ENCODE measurements at places on chromosomes 1 and 21.
A peak's percentile ranks its signal among the peaks of the same experiment; 100 is the strongest.

GRCh38 chr1:83996191-83996590 lies 2.7 kb downstream of the TTLL7 start:
- no peak for DNase-seq

DNA sequence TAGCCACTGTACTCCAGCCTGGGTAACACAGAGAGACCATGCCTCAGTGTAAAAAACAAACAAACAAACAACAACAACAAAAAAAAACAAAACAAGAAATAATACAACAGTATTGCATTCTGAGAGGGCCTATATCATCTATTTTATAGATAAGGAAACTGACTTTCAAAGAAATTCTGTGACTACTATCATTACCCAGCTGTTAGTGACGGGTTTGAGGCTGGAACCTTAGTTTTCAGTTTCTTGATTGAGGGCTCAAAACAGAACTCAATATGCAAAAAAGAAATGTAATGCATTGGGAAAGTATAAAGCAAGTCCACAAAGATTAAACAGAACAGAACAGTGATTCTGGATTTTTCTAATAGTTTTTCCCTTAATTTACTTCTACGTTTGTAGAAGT lies 149.4 kb downstream of the NFIA start:
- no peak for DNase-seq

- no peak for DNase-seq
Measured at GRCh38 chr1:222275001-222275728, 272.7 kb downstream of the HHIPL2 start.

DNA sequence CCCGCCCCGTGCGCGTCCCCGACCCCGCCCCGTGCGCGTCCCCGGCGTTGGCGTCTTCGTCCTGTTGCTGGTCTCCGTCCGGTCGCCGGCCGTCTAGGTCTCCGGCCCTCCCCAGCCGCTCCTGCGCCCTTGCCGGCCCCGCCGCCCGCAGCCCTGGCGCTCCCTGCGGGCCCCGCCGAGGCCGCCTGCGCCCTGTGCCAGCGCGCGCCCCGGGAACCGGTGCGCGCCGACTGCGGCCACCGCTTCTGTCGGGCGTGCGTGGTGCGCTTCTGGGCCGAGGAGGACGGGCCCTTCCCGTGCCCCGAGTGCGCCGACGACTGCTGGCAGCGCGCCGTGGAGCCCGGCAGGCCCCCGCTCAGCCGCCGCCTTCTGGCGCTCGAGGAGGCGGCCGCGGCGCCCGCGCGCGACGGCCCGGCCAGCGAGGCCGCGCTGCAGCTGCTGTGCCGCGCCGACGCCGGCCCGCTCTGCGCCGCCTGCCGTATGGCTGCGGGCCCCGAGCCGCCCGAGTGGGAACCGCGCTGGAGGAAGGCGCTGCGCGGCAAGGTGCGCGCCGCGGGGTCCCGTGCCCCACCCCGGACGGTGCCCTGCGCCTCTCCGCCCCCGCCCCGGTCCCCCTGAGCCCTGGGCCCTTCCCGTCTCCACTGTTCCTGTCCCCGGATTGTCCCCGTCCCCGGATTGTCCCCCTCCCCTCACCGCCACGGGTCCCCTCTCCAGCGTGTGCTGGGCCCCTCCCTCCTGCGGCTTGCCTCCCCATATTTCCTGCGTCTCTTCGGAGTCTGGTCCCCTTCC lies at the start of gene RNF187:
Gene RNF187 (plus strand): TSS at position 47 of the 789 bp plus-strand sequence.
- peak; percentile 48 for DNase-seq

- DNase-seq: no peak
Measured at GRCh38 chr1:171948511-171948910, 107.2 kb downstream of the DNM3 start.

- no peak for DNase-seq
Measured at GRCh38 chr1:185400052-185400451, 83.0 kb upstream of the IVNS1ABP start.

GRCh38 chr1:41764656-41765055 lies 154.1 kb downstream of the HIVEP3 start:
- no peak for DNase-seq

DNA sequence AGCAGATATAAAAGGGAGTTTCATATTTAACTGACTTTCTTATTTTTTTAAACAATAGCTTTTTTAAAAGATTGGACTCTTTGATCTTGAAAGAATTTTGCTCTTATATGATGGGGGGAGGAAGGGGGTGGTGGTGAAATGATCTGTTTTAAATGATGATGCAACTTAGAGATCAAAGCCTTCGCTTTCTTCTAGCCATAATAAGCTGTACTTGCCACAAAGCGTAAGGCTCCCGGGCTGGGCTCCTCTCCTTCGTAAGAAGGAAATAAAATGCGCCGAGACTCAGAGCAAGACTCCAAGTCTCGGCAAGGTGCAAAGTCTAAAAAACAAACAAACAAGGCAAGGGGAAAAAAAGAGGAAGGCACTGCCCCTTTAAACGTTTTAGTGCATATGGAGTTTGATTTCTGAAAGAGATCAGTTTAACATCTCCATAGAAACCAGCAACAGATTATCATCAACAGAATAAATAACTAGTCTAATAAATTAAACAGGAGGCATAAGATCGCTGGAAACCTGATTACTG lies 3.3 kb downstream of the CASZ1 start:
- peak; percentile 15 for DNase-seq

DNA sequence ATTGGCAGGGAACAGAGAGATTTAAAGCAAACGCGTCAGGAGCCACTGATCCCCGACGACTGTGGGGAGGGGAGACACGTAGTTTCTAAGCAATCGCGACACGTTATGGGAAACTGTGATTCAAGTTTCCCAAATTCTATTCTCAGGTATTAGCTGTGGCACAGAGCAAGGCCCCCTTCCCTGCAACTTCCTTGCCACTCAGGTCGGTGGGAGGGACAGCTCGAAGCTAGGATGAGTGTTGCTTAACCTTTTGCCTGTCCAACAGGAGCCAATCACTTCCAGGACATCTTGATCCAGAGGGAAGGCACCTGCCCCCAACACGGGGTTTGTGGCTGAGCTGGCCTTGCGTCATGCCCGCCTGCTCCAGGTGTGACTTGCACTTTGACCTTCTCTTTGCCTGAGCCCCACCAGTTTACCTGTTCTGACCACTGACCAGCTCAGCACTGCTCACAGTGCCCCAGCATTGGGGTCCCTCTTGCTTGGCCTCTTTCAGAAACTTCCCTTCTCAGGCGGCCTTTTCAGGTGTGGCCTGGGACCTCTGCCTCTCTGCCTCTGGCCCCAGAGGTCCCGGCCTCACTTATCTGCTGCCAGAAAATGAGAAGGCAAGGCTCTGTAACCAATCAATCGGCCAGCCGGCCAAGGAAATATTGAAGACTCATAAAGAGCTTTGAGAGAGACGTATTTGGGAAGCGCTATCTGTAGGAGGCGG lies 24.6 kb downstream of the TEX35 start:
- no peak for DNase-seq

DNA sequence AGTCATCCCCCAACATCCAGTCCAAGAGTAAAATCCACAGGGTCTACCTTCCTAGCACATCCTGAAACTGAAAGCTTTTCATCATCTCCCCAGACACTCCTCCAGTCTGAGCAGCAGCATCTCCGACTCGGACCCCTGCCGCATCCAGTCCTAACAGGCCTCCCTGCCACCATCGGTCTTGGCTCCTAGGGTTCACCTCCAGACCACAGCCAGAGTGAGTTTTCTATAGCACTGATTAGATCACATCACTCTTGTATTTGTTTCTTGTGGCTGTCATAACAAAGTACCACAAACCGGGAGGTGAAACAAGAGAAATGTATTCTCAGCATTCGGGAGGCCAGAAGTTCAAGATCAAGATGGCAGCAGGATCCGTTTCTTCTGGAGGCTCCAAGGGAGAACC lies 187.8 kb downstream of the TOMM20 start:
- DNase-seq: no peak

DNA sequence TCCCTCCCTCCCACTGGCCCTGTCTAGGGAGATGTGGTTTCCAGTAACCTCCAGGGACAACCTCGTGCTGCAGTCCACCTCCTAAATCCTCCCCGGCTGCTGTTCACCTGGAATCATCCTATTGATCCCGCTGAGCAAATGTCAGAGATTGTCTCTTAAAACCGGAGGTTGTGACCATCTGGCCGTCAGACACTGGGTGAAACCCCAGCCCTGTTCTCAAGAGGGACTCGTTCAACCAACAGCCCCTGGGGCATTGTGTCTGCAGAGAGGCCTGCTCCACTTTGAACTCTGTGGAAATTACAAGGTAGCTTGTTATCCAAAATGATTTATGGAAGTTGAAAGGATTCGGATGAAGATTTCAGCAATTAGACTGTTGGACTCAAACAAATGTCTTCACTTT lies 498.0 kb downstream of the MATN1 start:
- DNase-seq: no peak

GRCh38 chr1:112021263-112021662 lies 31.8 kb upstream of the KCND3 start:
- DNase-seq: no peak

GRCh38 chr1:33626801-33627200 lies 154.4 kb downstream of the ZSCAN20 start:
- no peak for DNase-seq

DNA sequence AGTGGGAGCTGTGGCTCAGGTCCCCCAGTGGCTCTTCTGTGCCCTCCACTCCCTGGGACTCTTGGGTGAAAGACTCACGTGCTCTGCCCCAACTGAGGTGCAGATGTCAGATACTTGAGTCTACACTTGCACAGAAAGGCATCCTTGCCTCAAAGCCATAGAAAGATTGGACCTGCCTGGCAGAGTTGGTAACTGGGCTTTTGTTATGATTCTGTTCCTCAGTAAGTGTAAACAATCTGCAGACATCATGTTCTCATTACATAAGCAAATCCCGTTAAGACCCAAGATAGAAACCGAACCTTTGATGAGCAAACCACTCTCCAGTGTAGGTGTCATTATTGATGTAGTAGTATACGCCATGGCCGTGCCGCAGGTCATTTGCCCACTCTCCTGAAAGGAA lies 10.0 kb downstream of the RSPH1 start:
- no peak for DNase-seq

Data from activated CD4-positive, alpha-beta T cell treated with anti-CD3 and anti-CD28 coated beads, Interleukin-2, amount 10 ng/mL, durations not matched to agents 7 days and 5 days (primary cell).